ENCODE measurements at places on chromosomes 16 and 17.

DNA sequence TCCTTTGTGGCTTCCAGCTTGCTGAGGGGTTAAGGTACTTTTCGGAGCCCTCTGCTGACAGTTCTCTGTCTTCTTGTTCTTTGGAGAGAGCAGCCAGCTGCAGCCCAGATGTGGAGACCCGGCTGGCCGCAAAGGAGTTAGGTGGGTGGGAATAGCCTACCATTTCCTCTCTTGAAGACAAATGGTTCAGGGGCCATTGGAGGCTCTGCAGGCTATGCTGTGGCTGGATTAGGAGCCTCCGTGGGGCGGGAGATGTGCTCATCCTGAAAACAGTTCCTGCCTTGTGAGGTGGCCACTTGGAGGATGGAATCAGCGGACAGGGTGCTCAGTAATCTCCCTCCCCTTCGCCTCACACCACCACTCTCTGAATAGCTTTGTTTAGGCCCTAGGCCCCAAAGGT lies 30.3 kb downstream of the MEOX1 start:
- DNase-seq: no peak

DNA sequence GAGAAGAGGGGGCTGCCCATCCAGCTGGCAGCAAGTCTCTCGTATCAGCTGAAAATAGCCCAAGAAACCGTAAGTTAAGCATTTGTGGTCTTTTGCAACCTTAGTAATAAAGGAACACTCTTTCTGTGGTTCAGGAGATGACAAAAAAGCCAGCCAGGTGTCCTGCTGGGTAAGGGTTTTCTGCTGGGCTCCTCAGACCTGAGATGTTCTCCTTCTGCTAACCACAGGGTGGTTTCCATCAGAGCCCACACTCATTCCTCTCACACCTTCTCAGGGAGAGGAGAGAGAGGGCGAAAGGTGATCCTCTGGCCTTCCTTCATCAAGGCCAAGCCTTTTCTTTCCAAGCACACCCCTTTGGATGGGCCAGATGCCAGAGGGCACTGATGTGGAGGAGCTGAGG lies 70.7 kb downstream of the TEX14 start:
- DNase-seq: no peak

DNA sequence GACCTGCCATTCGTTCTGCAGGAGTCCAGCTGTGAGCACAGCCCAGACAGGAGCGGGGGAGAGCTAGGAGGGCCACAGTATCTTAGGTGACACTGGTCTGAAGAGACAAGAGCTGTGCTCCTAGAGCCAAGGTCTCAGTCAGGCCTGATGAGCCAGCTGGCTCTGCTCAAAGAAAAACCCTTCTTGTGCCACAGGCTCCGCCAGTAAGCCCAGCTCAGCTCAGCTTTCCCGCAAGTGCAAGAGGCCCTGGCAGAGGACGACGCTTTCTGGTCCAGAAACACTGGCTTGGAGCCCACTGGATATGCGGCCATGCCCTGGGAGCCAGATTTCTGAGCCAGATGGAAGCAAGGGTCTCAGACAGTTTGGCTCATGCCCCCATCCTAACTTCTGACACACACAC lies 23.9 kb downstream of the PEMT start:
- DNase-seq: no peak

- peak; percentile 52 for DNase-seq
Observed at GRCh38 chr17:969811-970355, 9.7 kb downstream of the NXN start.

DNA sequence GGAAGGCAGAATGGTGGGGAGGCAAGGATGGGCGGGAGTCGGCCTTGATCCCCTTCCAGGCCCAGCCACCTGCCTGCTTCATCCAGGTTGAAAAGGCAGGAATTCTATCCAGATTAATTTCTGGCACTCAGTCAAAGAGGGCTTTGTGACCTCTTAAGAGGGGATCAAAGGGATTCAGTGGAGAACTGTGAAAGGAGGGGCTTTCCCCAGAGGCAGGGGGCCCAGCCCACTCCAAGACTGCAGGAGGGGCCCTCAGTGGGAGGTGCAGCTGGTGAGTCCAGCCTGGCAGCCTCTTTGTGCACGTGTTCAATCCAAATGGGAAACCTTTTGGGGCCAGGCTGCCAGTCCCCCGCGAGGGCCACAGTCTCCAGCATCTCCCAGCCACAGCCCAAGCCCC lies 148.5 kb upstream of the PLCG2 start:
- no peak for DNase-seq

DNA sequence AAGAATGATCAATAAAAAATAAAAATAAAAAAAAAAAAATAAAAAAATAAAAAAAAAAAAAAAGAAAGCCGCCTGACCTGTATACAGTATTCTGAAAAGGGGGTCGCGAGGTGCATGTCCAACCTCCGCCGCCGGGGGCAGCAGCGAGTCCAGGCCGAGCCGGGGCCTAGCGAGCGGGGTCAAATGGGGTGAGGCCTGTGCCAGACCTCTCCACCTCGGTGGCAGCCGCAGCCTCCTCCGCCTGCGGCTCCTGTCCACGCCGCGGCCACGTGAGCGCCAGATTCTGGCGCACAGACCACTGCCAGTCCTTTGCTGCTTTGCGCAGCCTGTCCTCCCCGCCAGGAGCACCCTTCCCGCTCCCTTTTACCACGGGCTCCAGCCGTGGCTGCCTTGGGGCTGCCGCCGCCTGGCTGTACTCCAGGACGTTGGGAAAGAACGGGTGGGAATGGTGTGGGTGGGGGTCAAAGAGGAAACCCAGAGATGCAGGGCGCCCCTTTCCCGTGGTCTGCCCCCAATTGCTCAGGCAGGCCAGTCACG lies 2.4 kb upstream of the BCKDK start:
- peak; percentile 73 for DNase-seq

DNA sequence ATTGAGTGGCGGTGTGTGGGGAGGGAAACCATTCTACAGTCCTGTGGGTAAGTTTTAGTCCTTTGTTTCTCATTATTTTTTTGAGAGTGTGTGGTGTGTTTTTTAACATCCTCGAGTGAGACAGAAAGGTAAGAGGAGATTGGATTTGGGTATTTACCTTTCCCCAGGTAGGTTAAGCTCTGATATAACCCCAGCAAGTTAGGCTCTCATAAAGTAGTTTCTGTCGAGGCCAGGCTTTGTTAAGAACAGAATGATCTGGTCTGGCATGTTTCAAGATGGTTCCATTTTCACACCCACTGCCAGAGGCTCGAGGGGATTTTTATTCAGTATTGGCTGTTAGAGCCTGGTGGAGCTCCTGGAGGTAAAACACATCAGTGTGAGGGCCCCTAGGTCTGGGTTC lies 62.9 kb downstream of the BCAS3 start:
- DNase-seq: no peak

DNA sequence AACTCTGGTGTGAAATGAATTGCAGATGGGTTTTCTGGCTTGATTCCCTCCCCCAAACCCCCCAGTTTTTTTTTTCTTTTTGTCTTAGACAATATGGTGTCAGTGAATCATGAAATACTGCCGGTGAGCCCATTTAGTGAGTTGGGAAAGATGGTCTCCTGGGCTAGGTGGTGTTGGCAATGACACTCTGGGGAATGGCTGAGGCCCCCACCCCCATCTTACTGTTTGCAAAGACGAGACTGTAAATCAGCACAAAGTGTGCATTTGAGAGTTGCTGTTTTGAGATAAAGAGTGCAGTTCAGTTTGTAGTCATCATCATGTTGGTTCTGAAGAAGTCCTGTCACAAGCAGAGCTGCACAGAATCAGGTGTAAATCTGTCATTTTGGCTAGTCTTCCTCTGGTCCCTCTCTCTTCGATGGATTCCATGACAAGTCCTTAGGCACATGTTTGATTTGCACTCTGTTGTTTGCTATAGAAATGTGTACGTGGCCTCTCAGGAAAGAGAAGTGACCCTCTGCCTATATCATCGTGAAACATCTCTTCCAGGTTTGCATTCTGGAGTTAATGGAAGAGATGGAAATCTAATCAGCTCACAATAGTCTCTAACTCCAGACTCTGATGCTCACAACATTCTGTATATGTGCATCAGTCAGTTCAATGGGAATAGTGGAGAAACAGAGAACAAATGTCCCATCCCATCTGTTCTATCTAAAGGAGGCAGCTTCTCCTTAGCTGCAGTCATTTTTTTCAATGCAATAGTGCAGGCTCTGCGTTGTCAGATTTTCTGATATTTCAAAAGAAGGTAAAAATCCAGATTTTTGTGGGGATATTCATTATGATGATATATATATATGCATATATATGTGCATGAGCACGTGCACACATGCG lies 34.6 kb downstream of the RBFOX1 start:
- DNase-seq: no peak

GRCh38 chr17:1730326-1731193 lies 6.1 kb downstream of the WDR81 start:
- DNase-seq: peak; percentile 94
